ENCODE measurements at places on chromosomes 5 and 9. TPM values are rescaled to one million over a fixed set of nuclear protein-coding genes. Genes with fewer than 3 reads are reported as not detected.

The DDX4 gene
- total RNA-seq, result not detected

The DELE1 gene
- total RNA-seq, result 63.1 TPM

The PLCXD3 gene
- total RNA-seq, result 0.48 TPM

The SCGB3A2 gene
- total RNA-seq, result not detected

The ABO gene
- not detected for total RNA-seq

The SLC23A1 gene
- total RNA-seq, result 1.5 TPM

The EEIG1 gene
- 68.8 TPM for total RNA-seq

The PCDHA10 gene
- total RNA-seq, result 0.06 TPM

The PCDHB5 gene
- 1.5 TPM for total RNA-seq

The PCDHGA12 gene
- not detected for total RNA-seq

The PDLIM4 gene
- total RNA-seq, result not detected

The ARSI gene
- 44.0 TPM for total RNA-seq

The FGD3 gene
- 0.23 TPM for total RNA-seq

The UTP15 gene
- total RNA-seq, result 25.0 TPM

The CDH18 gene
- not detected for total RNA-seq

The CKMT2 gene
- not detected for total RNA-seq
